ENCODE measurements at places on chromosomes 6 and 20.

GRCh38 chr6:2360716-2361115 lies 115.3 kb upstream of the GMDS start:
- no peak for DNase-seq

DNA sequence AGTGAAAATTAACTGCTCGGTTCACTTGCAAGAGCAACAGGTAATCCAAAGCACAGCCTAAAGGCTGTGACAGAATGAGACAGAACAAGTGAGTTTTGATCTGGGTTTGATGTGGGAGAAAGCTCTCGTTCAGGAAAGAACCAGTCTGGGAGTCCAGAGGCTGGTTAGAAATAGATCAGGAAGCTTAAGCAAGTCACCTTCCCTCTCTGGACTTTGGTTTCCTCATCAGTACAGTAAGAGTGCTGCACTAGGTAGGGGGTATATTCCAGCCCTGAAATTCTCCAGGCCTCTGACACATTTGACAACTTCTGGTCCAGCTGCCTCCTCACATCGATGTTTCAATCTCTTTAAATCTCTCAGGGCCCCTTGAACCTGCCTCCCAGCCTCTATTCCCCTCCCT lies 33.7 kb upstream of the MDGA1 start:
- no peak for DNase-seq

- DNase-seq: no peak
Observed at GRCh38 chr6:108732091-108732870, 115.9 kb upstream of the ARMC2 start.

DNA sequence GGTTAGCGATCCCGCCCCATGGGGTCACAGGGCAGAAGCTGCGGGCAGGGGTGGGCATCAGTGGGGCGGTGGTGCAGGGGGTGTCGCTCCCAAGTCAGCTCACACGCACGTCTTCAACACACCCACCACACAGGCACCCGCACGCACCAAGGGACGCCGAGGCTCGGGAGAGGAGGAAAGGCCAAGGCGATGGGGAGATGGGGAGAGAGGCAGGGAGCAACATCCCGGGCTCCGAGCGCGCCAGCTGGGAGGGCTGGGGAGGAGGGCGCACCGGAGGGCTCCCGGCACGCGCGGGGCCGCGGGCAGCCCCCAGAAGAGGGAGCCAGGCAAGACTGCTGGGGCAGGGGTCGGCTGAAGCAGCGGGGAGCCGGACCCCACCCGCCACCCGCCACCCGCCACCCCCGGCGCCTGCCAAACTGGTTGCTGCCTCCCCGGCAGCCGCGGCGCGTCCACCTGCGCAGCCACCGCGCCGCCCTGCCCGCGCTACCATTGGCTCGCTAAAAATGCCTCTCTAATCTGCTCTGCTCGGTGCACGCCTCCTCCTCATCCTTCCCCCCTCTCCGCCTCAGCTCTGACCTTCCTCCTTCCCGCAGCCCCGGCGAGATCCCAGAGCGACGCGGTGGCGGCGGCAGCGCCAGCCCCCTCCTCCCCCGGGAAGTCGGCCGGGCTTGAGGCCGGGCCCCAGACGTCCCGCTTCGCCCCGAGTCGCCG lies at the start of gene PACSIN1:
PACSIN1 (plus strand) TSS at position 546 of the 711 bp plus-strand sequence. CDS start 60,230 bp downstream, outside the sequence.
- DNase-seq: no peak

- no peak for DNase-seq
Observed at GRCh38 chr20:62455929-62456328, 19.9 kb downstream of the GATA5 start.

GRCh38 chr6:168888786-168889345 lies 364.8 kb downstream of the THBS2 start:
- no peak for DNase-seq

GRCh38 chr20:13613917-13614316 lies 24.8 kb downstream of the TASP1 start:
- DNase-seq: no peak

DNA sequence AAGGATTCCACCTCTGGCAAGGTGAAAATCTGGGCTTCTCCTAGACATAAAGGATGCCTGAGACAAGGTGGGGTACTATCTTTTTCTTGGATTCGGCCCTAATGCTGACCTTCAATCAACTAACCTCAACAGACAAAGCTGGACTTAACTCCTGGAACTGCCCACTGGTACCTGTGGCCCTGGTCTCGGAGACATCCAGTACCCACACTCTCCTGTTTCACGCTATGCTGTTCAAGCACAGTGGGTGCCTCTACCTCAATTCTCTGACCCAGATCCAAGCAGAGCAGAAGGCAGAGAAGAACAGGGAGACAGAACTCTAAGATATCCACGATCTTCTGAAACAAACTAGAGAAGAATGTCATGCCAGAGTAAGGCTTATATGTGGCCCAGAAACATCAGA lies 189.8 kb upstream of the FOXQ1 start:
- no peak for DNase-seq

GRCh38 chr6:168746013-168746412 lies 305.0 kb downstream of the SMOC2 start:
- no peak for DNase-seq

- DNase-seq: no peak
Observed at GRCh38 chr6:51651132-51651817, 436.1 kb downstream of the PKHD1 start.

DNA sequence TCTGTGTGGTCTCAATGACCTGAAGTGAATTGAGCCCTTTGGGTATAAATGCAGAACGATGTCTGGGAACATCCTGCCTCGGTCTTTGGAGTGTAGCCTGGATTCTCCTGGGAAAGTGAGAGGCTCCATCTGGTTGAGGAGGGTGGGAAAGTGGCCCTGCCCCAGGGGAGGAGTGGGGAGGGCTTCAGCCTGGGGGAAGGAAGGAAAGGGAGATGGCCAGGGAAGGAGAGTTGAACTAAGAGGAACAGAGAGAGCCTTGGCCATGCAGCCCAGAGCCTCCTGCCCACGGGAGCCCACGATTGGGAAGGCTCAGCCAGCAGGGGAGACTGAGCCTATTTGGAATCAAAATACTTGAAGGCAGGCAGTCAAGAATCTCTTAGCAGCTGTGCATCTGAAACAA lies 2.3 kb upstream of the EPB41L1 start:
- no peak for DNase-seq

DNA sequence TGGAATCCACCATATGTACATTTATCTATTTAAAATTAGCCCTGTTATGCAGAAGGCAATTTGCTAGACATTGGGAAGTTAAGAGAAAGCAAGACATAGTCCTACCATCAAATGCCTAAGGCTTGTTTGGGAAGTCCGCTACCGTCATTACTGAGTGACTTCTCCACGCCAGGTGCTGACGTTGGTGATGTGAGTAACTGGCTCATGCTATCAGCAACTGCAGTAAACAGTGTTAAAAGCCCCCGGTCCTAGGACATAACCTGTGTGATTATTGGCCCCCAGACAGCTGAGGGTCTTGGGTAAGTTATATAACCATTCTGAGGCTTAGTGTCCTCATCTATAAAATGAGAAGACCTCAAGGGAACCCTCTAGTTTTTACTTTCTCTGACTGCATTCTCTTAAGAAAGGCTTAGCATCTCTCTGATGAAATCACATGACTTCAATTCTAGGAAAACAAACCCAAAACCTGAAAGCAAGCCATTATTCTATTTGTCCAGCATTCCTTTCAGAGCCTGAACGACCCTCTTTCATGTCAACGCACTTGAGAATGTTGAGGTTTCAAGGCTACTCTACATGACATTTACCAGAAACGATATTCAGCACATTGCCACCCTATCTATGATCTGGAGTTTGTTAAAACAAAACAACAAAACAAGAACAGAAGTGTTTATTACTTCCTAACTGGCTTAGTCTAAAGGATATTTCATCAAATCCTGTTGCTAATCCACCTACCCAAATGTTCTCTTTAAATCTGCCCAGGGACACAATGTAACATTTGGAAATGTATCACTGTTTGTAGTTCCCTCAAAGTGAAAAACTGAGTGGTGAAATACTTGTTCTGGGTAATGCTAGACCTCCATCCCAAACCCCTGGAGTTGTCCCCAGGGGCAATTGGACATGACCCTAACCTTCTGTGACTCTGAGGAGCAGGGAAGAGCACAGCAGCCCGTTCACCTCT lies 133.8 kb downstream of the BTBD3 start:
- DNase-seq: peak; percentile 43

GRCh38 chr20:25341716-25342680 lies 48.6 kb downstream of the ABHD12 start:
- DNase-seq: no peak

DNA sequence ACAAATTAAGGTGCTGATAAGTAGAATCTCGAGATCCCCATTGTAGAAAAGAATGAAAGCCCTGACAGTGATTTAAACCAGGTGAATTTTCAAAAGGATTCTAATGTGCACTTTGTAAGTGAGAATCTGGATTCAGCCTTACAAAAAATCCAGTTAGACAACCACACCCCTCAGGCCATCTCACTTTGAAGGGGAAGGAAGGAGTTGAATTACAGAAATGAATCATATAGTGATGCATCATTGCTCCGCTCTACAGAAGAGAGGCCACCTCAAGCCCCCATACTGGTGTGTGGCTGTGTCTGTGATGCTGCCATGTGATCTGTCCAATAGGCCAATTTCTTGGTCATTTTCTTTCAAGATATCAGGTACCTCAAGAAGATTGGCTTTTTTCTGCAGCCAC lies 85.5 kb upstream of the NT5E start:
- peak; percentile 34 for DNase-seq

DNA sequence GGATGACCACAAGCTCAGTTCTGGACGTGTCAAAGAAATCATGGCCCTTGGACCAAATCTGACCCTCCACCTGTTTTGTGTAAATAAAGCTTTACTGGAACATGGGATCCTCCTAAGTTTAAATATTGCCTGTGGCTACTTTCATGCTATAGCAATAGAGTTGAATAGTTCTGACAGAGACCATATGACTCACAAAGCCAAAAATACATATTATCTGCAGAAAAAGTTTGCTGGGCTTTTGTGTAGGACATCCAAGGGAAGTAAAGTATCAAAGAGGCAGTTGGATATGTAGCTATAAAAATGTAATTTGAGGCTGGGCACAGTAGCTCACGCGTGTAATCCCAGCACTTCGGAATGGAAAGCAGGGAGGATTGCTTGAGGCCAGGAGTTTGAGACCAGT lies 78.9 kb downstream of the TOX2 start:
- DNase-seq: no peak

GRCh38 chr6:33927112-33927511 lies 123.3 kb upstream of the MLN start:
- DNase-seq: no peak

DNA sequence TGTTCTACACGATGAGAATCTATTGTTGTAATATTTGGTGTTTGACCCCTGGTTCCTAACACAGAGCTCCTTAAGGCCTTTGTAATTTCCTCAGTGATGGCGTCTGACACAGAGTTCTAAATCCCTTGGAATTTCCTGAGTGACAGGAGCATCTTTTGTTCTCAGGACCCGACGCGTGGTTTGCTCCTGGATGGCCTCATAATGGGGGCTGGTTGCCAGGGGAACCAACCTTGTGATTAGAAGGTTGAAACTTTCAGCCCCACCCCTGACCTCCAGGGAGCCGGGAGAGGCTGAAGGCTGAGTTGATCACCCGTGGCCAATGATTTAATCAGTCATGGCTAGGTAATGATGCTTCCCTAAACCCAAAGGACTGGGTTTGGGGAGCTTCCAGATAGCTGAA lies 20.5 kb upstream of the ZNF133 start:
- no peak for DNase-seq

- no peak for DNase-seq
Observed at GRCh38 chr20:50062006-50062838, 50.7 kb downstream of the UBE2V1 start.

- DNase-seq: no peak
Observed at GRCh38 chr20:7174554-7174953, 407.1 kb downstream of the BMP2 start.

GRCh38 chr6:91608428-91608827 lies 1021.6 kb upstream of the MAP3K7 start:
- DNase-seq: no peak

GRCh38 chr6:5453546-5453945 lies 192.2 kb downstream of the FARS2 start:
- no peak for DNase-seq

DNA sequence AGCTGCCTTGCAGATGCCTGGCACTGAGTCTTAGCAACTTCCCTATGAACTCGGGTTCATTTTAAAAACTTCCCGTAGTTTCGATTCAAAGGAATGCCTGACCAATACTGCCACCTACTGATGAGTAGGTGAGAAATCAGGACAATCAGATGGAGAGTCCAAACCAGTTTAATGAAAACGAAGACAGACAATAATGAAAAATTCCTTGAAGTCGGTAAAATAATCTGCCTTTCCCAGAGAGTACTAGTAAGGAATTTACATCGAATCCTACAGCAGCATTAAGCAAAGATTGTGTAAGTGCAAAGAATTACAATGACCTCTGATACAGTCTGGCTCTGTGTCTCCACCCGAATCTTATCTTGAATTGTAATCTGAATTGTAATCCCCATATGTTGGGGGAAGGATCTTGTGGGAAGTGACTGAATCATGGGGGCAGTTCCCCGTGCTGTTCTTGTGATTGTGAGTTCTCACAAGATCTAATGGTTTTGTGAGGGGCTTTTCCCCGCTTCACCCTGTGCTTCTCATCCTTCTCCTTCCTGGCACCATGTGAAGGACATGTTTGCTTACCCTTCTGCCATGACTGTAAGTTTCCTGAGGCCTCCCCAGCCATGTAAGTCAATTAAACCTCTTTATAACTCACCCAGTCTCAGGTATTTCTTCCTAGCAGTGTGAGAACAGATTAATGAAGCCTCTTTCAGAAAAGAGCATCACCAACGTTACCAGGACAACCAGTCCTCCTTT lies 134.4 kb downstream of the ARHGAP18 start:
- no peak for DNase-seq

DNA sequence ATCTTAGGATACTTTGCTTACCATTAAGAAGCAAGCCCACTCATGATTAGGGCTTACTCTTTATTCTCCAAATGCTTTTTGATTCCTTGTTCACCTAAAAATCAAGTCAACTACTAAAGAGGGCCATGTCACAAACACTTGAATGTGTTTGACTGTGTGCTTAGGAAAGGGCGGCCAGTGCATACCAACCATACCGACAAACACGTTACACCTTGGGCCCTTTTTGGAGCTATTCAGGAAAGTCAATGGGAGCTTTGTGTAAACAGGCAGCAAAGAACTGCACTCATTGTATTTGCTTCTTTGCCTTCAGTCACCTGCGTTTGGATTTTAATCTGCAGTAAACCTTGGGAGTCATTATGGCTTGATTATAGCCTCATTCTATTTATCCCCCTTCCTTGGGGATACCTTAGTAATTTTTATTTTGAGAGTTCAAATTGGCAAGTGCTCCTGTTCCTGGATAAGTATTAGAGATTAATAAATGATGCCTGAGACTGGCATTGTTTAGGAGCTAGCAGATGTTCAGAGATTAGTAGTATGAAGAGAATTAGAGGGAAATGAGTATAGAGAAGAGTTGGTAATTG lies 102.6 kb upstream of the HDGFL1 start:
- no peak for DNase-seq

- no peak for DNase-seq
Observed at GRCh38 chr6:67141005-67141404, 1434.0 kb upstream of the EYS start.

GRCh38 chr20:31972471-31973021 lies 4.6 kb downstream of the XKR7 start:
- no peak for DNase-seq

- no peak for DNase-seq
Observed at GRCh38 chr6:9412951-9413559, 977.7 kb upstream of the SLC35B3 start.
